ENCODE measurements at places on chromosomes 13 and 19.
A peak's percentile ranks its signal among the peaks of the same experiment; 100 is the strongest.

DNA sequence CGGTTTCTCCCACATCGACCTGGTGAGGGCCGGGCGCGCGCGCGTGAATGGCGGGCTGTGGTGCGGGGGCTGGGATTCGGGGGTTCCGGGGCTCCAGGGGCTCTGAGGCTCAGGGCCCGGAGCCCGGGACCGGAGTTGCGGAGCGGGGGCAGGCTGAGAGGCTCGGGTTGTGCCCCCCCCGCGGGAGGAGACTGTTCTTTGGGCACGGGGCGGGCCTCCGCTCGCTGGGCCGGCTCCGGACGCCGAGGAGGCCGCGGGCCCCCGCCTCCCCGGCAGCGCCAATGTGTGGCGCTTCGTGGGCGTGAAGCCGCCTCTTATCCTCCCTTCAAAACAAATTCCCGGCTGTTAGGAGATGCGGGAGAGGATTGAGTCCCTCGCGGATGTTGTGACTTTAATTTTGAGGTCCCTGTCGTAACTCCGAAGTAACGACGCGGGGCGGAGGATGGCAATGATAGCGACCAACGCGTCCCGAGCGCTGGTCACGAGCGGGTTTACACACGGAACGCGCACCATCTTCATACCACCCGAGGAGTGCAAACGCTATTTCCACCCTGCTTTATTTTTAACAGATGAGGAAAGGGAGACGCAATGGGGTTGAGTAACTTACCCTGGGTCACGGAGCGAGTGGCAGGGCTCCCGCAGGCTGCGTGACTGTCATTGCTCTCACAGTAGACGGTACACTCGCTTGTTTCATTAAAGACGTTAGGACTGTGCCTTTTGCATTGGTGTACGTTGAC lies 536 bp downstream of the UBA2 start:
- DNase-seq, result peak; percentile 22

DNA sequence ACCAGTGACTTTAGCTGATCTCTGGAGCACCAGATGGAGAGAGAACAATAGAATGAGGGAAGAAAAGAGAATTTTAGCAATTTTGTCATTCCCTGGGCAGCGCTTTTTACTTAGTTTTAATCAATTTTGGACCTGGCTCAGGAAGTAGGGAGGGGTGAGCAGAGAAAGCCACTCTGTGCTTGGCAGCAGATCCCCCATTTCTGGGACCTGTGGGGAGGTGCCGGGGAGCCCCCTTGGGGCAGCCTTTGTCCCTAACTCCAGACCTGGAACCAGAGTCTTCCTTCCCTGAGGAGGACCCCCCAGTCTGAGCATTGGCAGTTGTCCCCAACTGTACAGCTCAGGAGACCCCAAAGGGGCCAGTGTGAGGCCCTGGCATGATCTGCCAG lies 10.5 kb downstream of the LYL1 start:
- no peak for DNase-seq

GRCh38 chr13:113417836-113418721 lies 35.2 kb downstream of the ADPRHL1 start:
- no peak for DNase-seq

DNA sequence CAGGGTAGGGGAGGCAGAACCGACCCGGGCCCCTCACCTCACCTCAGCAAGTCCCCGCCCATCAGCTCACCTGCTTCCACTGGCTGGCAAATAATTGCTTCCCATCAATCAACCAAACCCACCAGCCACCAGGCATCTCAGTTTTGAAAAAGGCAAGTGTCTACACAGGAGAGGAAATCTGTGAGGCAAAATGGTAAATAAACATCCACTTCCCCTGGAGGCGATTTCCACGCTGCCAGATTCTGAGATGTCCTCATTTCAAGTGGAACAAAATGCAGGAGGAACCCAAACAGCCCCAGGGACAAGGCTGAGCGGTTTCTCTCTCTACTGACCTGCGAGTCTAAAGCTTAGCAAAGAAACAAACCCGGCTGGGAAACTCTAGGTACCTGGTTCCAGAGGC lies 117.5 kb downstream of the CRYL1 start:
- no peak for DNase-seq

DNA sequence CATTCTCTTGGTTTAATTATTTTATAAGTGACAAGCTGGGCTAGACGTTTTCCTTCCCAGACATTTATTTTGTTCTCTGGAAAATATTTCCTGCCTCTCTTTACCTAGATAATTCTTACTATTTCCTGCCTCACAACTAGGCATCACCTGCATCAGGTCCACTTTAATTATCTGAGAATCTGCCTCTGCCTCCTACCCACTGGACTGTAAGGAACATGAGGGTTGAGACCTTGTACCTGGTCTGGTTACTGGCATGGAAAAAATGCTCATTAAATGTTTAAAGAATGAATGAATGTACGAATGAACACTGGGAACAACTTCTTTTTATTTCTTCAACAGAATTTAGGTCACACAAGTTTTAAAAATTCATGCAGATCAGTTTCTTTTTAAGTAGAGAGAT lies 13.4 kb upstream of the METTL21C start:
- no peak for DNase-seq

DNA sequence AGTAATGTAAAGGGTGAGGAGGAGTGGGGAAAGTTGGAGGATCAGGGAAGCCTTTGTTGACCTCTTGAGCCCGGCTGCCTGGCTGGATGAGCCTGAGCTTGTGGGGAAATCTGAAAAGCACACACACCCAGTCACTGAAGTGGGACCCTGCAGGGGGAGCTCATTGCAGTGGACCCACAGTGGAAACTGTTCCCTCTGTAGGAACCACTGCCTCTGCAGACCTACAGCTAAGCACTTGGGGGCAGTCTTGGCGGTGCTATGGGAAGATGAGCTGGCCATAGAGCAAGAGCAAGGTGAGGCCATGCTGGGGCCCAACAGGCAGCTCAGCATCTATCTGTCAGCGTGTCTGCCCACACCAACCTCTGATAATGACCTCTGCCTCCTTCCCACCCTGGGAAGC lies 294.8 kb downstream of the TSHZ3 start:
- DNase-seq, result peak; percentile 7

DNA sequence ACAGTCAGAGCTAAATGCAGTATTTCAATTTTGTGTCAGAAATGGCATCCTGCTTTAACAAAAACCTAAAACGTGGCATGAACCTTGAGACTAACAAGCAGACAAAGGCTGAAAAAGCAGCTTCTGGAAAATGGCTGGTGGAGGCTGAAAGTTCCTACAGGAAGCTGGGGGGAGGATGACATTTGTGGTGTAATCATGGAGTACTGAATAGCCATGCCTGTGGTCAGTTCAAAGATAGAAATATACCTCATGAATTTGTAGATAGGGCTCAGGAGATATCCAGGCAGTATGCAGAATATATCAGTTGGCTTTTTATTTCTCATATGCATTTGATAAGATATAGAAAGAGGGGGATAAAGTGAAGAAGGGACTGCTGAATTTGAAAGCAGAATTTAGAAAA lies 181.7 kb downstream of the UQCRFS1 start:
- no peak for DNase-seq

GRCh38 chr13:109100705-109101304 lies 471.4 kb downstream of the MYO16 start:
- DNase-seq, result no peak

DNA sequence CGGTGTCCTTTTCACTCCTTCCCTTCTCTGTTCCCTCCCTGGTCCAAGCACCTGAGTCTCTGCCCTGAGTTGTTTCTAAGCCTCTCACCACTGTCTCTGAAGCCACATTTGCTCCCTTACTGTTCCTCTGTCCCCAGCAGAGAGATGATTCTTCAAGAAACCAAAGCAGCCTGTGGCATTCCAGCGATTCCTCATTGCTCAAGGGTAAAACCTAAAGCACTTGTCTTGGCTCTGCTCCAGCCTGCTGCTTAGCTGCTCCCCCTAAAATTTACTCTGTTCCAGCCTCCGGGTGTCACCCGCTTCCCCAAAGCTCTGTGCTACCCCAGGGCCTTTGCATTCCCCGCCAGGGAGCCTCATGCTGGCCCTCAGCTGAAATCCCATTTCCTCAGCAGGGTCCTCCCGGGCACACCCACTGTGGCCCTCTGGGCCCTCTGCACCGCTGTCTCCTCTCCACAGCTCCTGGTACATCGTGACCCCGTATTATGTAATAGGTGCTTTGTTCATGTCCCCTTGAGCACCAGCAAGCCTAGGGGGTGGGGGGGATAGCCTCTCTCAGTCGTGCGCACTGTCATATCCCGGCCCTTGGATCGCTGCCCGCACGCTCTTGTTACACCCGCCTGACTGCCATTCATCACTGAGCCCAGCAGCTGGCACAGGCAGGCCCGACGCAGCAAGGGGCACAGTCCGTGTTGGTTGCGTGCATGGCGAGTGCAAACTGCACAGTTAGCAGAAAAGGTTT lies 15.8 kb downstream of the TECR start:
- peak; percentile 98 for DNase-seq

- no peak for DNase-seq
These were observed 7.4 kb downstream of the RAP2A start for GRCh38 chr13:97441368-97441767.

GRCh38 chr19:55678121-55678671 lies 3.2 kb downstream of the EPN1 start:
- peak; percentile 76 for DNase-seq

- DNase-seq, result no peak
These were observed 223.4 kb upstream of the HTR2A start for GRCh38 chr13:47120282-47120681.

DNA sequence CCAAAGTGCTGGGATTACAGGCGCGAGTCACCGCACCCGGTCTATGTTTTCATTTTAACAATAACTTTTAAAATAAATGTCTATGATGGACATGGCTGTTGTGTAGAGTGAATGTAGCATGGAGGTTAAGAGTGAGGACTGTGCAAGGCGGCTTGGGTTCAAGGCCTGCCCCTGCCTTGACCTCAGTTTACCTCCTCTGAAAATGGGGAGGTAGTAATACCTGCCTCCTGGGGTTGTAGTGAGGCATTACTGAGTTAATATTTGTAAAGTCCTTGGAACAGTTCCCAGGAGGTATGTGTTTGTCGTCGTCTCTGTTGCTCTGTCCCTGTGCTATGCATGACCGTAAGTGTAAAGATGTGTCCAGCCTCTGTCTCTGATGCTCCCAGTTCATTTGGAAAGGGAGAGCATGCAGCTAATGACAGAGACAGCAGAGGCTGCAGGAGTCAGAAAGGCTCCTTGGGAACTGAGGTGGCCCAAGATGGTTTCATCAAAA lies 9.4 kb downstream of the GARRE1 start:
- no peak for DNase-seq

- no peak for DNase-seq
These were observed 4.2 kb downstream of the CCDC9 start for GRCh38 chr19:47260476-47260875.

DNA sequence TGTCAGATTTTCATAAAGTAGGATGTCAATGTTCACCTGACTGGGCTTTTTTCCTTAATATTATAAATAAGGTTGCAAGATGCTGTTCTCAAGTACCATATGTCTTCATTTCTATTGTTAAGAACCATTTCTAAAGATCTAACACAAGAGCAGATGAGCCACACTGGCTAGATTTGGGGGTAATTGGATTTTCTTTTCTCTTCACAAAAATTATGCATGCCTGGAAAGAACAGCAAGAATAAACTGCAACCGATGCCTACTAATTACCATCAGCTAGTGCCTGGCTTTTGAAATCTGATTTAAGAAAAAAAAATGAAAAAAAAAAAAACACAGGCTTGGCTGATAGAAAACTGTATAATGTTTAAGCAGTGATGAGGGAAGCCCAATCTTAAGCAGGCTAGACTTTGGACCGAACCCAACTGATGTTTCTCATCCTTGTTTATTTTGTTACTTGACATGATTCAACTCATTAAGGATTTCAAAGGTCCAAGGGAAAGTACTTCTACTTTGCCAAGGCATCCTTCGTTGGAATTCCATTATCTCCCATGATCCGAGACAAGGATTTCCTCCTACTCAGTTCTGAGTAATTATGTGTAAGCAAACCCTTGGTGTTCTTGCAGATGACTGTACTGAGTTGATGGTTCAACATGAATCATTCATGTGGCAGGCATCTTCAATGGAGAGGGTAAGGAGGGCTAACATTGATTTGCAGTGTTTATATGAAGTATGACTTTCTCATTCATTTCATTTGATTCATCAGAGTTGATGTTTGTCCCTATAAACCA lies 300.5 kb downstream of the SPRY2 start:
- DNase-seq, result no peak

- peak; percentile 44 for DNase-seq
These were observed 257.2 kb downstream of the DIAPH3 start for GRCh38 chr13:59906413-59907049.

- no peak for DNase-seq
These were observed 310.2 kb downstream of the ZNF536 start for GRCh38 chr19:30682146-30682998.

- peak; percentile 76 for DNase-seq
These were observed 845.3 kb downstream of the DIAPH3 start for GRCh38 chr13:59318320-59318930.

GRCh38 chr13:51303882-51304281 lies 35.6 kb upstream of the SERPINE3 start:
- DNase-seq, result no peak

- DNase-seq, result no peak
These were observed 3.5 kb downstream of the ARID3A start for GRCh38 chr19:929203-929890.

DNA sequence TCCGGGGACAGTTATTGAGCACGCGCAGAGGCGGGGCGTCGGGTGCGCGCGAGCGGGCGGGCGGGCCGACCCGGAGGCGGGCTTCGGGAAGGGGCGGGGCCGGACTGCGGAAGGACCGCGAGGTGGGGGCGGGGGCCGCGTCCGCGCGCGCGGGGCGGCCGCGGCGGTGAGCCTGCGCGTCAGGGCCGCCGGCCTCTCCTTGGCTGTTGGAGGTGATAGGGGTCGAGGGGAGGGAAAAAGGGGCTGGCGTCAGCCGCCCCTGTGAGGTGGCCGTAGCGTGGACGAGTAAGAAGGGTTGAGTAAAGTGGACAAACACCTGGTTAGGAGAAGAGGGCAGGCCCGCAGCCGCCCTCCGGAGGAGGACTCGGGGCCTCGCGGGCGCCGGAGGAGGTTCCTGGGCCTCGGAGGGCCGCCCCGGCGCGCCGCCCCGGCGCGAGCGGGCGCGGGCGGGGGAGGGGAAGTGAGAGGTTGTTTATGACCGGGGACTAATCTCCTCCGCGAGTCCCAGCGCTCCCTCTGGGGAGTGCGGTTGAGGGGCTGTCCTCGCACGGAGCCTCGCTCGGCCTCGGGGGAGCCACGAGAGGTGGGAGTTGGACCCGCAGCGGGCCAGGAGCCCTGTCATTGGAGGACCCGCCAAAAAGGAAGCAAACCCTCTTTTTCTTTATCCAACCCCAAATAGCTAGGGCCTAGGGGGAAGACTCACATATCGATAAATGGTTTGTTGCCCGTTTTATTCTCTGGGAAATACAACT lies 547 bp upstream of the INTS6 start:
- DNase-seq, result peak; percentile 67

DNA sequence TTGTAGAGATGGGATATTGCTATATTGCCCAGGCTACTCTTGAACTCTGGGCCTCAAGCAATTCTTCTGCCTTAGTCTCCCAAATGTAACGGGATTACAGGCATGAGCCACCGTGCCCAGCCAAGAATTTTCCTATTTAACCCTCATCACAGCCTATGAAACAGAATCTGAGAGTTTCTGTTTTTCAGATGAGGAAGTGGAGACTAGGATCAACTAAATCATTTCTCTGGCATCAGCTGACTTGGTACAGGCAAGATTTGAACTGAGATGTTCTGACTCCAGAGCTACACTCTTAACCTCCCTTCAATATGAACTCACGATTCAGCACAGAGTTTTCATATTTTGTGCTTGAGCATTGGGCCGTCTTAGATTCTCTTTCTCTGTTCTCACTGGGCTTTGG lies 8.1 kb downstream of the ZNF460 start:
- DNase-seq, result no peak
